Transverse colon (tissue), 4 donors: ENCODE measurements at places on chromosomes 3 and 15. TPM values are rescaled to one million over a fixed set of nuclear protein-coding genes. Genes with fewer than 3 reads are reported as not detected.

DNA sequence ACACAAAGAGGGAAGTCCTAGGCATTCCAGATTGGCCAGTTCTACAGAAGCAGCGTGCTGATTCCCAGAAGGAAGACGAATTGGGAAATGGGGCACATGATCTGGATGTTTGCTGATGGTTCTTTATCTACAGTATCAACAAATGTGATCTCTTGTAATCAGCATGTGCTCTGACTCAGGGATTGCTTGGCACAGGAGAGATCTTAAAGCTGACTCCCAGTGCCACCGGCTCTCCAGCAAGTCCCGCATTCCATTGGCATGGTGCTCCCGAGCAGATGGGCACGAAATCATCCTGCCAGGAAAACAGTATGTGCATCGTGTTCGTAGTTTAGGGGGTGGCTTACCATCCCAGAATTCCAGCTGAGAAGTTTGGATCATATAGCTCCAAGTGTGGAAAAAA is 259.9 kb upstream of the NR2F2 start:
- no peaks in the 10 kb centered on the region for H3K36me3 ChIP-seq
- DNase-seq: no peak
- no peak overlapping the region for H3K27ac ChIP-seq
- no peaks in the 10 kb centered on the region for H3K27me3 ChIP-seq
- no peak overlapping the region for H3K4me3 ChIP-seq
- no peaks in the 10 kb centered on the region for H3K4me1 ChIP-seq

The PLA2G4F gene
- 25.1 TPM for total RNA-seq

The NANOGP8 gene
- total RNA-seq: 0.96 TPM

DNA sequence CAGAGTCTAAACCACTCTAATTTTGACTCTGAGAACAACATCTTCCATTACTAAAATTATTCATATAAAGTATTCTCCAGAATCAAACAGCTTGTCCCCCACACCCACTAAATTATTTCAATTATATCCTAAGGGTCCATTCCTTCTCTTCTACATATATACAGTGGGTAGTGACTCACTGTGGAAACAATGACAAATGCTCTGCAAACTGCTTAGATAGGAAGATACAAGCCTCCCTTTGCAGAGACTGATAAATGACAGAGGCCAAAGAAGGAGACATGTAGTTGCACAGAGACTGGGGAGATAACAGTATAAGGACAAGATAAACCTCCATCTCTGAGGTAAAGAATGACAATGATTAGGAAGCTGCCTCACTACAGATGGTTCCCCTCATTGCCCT is 1087.4 kb downstream of the AGBL1 start:
- H3K4me1 ChIP-seq: no peaks in the 10 kb centered on the region
- H3K27me3 ChIP-seq: no peaks in the 10 kb centered on the region
- no peaks in the 10 kb centered on the region for H3K36me3 ChIP-seq
- no peak overlapping the region for H3K27ac ChIP-seq

- no peaks in the 10 kb centered on the region for H3K36me3 ChIP-seq
- no peak overlapping the region for H3K27ac ChIP-seq
- no peaks in the 10 kb centered on the region for H3K27me3 ChIP-seq
Measured at GRCh38 chr3:89238846-89239245, 131.4 kb downstream of the EPHA3 start.

DNA sequence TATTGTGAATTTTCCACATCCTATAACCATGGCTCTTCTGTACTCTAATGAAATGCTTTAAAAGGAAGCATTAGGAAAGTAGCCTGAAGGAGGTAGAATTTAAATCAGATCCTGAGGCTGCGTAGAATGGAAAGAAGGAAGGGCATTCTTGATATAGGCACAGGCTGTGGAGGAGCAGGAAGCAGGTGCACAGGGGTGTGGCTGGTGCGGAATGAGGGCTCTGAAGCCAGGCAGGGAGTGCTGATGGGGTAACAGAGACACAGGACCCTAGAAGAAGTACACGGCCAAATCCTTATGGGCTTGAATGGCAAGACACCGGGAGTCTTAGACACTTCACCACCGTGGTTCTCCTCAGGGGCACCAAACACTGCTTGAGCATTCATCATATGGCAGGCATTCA is 97.0 kb downstream of the MYLK start:
- DNase-seq: peak; percentile 68
- H3K27me3 ChIP-seq: no peaks in the 10 kb centered on the region
- no peak overlapping the region for H3K27ac ChIP-seq
- H3K4me1 ChIP-seq: peaks cover 50% of the 10 kb centered on the region
- no peaks in the 10 kb centered on the region for H3K36me3 ChIP-seq
- H3K4me3 ChIP-seq: no peak overlapping the region

DNA sequence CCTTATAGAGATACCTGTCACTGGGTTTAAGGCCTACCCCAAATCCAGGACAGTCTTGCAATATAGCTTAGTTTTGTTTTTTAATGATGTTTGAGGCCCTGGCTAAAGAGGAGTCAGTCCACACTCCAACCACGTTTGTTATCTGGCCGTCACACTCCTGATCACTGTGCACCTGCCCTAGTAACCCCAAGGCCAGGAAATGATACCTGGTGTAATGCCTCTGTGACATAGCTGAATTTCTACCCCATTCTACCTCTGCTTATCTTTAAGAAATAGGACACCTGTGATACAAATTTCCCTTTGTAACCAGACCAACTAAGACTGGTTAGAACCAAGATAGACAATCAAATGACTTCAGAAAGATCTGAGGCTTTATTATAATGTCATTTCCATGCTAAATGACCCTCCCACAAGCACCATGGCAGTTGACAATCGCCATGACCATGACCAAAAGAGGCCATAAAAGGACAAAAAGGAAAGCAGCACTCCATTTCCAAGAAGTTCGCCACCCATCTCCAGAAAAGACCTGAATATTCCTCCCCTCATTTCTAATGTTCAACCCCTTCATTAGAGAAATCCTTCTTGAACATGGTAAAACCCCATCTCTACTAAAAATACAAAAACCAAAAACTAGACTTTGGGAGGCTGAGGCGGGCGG is 4.8 kb upstream of the RTP3 start:
- H3K27ac ChIP-seq: no peak overlapping the region
- no peak for DNase-seq
- no peaks in the 10 kb centered on the region for H3K27me3 ChIP-seq
